ENCODE measurements at places on chromosomes 1 and 21.
A peak's percentile ranks its signal among the peaks of the same experiment; 100 is the strongest.

DNA sequence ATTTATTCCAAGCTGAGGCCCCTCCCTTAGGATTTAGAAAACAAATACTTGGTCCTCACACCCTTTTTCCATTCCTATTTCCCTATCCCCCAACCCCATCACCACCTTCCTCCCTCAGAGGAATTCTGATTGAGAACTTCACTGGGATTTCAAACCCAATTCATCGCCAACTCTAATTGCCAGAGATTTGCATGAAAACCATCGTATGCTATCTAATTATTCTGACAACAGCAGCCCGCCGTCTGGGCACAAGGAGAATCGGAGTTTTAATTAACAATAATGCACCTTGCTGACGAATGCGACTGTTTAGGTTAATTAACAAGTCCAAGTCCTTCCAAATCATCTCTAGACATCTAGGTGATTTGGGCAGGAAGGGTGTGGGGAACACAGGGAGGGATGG lies 4.4 kb downstream of the ACKR1 start:
- no peak for DNase-seq

DNA sequence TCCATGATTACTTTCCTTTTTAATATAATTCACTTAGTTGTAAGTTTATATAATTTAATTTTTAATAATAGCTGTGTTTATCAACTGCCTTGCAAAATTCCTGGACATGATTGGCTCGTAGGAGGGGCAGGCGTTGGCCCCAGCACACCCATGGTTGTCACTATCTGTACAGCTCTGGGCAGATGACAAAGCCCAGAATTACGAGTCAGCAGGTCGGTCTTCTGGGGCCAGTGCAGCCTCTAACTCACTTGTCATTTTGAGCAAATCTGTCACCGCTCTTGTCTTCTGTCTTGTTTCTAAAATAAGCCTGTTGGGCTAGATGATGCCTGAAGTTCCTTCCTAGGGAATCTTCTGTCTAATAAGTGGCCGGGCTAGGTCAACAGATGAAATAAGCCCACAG lies 21.4 kb upstream of the LRRC38 start:
- no peak for DNase-seq

- DNase-seq = no peak
These were observed 143.3 kb downstream of the SIPA1L2 start for GRCh38 chr1:232486454-232487207.

DNA sequence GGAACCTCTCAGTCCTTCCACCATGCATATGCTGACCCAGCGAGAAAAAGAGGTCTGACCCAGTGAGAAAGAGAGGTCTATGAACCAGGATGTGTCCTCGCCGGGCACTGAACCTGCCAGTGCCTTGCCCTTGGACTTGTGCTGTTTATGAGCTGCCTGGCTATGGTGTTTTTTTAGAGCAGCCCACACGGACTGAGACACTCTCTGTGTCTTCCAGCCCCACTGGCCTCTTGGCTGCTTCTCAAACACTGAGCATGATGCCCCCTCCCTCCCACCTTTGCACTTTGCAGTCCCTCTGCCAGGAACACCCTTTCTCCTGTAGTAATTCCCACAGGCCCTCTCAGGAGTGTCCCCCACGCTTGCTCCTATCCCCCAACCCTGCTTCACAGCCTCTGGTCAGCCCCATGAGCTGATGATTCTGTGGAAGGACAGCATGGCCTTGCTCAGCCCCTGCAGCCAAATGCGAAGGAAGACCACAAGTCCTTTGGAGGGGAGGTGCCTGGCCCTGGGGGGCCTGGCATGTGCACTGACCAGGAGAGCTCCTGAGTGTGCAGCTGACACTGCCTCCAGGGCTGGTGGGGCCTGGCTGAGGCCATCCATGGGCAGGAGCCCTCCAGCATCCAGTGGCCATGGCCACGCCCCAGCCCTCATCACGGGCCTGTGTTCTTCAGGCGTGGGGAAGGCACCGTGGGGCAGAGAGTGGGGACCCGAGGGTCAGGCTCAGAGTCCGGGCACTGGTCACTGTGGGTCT lies 23.8 kb downstream of the WNT3A start:
- DNase-seq = no peak

GRCh38 chr1:47651311-47652089 lies 213.7 kb downstream of the FOXD2 start:
- DNase-seq = no peak

DNA sequence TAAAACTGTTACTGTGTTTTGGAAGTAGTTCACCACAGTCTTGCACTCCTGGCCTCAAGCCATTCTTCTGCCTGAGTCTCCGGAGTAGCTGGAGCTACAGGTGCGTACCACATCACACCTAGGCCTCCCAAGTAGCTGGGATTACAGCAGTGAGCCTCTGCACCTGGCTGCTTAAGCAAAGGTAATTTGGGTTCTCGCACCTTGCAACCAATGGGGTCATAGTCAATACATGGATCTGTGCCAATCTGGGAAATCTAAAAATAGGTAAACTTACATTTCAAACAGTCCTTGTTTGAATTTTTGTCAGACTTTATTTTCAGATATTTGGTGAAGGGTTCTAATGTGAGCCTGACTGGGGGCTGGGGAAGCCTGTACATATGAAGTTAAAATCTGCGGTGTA lies 466.5 kb downstream of the PCP4 start:
- DNase-seq = no peak

DNA sequence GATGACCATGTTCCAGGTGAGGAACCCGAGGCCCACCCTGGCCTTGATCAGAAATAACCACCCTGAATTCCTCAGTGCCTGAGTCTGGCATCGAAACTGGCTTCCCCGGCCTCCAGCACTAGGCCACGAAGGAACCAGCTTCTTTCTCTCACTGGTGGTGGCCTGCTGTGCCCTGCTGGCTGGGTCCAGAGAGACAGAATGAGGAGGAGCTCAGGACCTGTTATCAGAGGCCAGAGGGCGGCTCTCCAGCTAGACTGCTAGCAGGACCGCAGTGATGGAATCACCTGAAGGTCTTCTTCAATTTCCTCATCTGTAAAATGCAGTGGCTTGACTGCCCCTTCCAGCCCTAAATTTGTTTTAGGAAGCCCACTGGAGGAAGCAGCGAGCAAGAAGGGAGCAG lies 20.5 kb downstream of the ROR1 start:
- no peak for DNase-seq

- no peak for DNase-seq
These were observed 52.8 kb downstream of the FHAD1 start for GRCh38 chr1:15299806-15300205.

DNA sequence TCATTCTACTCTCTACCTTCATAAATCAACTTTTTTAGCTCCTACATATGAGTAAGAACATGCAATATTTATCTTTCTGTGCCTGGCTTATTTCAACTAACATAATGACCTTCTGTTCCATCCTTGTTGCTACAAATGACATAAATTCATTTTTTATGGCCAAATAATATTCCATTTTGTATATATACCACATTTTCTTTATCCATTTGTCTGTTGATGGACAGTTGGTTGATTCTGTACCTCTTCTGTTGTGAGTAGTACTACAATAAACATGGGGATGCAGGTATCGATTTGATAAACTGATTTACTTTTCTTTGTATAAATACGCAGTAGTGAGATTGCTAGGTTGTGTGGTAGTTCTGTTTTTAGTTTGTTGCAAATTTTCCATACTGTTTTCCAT lies 279.5 kb upstream of the NFIA start:
- DNase-seq = no peak

- DNase-seq = no peak
These were observed 34.9 kb downstream of the AADACL4 start for GRCh38 chr1:12678820-12679219.

DNA sequence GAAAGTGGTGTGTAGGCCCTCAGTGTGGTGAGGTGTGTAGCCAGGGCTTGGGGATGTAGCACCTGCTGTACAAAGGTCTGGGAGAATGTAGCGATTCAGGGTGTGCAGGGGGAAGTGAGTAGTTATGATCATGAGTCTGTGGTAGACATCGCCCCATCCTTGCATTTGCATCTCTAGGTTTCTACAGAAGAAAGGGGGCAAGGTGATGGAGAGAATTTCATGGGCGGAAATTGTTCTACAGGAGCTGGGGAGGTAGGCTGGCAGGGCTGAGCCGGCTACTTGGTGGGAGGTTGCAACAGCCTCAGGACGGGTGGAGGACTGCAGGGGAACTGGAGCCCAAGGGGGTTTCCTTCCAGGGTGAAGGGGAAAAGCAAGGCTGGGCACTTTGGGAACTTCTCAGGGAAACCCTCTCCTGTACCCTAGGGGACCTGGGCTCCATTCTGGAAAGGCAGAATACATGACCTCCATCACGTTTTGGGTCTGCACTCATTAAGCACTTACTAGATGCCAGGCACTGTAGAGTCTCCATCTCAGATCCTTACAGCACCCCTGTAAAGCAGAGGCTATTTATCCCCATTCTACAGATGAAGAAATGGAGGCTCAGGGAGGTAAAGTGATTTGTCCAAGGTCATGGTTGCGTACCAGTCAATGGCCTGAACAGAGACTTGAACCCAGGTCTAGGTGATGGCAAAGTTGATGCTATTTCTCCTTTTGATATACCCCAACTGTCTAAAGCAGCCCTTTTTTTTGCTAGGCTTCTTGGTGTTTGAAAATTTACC lies 14.5 kb upstream of the TNFRSF1B start:
- no peak for DNase-seq

DNA sequence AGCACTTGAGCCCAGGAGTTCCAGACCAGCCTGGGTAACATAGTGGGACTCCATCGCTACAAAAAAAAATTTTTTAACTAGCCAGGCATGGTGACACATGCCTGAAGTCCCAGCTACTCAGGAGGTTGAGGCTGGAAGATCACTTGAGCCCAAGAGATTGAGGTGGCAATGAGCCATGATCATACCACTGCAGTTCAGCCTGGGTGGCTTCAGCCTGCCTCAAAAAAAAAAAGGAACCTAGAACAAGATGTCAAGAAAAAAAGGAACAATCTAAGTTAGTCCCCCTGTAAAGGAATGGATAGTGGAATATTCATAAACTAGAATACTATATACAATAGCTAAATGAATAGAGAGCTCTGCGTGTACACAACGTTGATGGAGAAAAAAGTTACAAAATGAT lies 14.4 kb downstream of the NSL1 start:
- DNase-seq = no peak

DNA sequence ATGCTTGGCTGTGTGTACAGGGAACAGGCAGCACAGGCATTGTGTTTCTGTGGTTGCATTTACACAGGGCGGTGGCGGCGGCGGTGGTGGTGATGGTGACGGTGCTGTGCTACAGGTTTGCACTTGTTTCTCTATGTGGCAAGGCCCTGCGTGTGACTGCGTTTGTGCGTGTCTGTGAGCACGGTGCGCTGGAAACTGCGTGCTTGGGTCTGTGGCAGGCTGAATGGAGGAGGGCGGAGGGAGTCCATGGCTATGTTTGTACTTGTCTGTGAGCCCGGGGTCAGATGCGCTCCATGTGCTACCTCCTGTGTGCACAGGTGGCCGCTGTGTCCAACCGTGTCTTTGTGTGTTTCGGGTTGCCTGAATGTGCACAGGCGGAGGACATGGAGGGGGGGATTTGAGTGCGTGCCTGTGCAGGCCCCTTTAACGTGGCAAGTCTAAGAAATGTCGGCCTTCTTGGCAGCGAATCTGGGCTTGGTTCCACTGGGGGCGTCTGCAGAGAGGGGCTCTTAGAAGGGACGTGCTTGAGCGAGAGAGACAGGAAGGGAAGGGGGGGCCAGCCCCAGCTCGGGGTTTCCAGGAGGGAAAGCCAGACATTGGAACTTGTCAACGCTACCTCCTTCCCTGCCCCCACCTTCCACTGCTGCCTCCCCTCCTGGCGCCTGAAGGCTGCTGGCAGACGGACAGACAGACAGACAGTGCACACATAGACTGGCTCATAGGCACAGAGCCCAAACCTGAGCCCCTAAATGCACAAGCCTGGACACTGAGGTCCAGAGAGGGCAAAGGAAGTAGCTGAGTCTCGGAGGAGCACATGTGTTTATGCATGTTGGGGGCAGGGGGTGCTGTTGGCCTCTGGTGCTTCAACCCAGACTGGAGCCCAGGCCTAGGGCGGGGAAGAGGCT lies 32.7 kb upstream of the WASF2 start:
- peak; percentile 81 for DNase-seq

DNA sequence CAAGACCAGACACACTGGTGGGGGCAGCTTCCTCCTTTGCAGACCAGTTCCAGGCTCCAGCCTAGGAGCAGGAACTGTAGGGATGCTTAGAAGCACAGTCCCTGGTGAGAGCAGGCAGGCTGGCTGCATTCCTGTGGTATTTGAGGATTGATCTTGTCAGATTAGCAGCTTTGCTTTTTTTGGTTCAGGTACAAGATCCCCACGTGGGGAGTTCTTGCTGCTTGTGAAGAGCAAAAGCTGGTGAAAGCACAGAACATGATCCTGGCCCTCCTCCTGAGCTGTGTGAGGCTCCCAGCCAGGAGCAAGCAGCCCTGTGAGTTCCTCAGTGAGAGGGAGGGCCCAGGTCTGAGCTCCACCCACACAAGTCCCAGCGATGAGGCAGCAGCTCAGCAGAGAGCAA lies 75.3 kb upstream of the ARTN start:
- no peak for DNase-seq

DNA sequence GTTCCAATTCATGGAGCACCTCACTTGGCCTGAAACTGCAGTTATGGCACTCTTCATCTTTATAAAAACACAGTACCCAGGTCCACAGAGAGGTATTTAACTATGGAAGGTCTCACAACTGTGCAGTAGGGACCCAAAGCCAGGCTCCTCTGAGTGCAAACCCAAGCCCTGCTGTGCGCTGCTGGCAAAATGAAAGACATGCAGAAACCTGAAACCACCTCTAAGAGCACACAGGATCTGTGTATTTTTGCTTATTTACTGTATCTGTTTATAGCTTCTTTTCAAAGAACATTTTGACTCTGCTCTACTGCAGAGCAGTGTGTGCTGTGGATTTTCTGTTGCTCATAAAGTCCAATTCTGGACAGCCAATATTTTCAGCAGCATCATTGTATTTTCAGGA lies 166.6 kb downstream of the DSCAM start:
- DNase-seq = no peak

- DNase-seq = no peak
These were observed 22.7 kb upstream of the DONSON start for GRCh38 chr21:33611006-33611744.
